ENCODE measurements at places on chromosomes 6 and 20.

- DNase-seq, result no peak
Measured at GRCh38 chr6:157430834-157431233, 49.8 kb downstream of the ZDHHC14 start.

DNA sequence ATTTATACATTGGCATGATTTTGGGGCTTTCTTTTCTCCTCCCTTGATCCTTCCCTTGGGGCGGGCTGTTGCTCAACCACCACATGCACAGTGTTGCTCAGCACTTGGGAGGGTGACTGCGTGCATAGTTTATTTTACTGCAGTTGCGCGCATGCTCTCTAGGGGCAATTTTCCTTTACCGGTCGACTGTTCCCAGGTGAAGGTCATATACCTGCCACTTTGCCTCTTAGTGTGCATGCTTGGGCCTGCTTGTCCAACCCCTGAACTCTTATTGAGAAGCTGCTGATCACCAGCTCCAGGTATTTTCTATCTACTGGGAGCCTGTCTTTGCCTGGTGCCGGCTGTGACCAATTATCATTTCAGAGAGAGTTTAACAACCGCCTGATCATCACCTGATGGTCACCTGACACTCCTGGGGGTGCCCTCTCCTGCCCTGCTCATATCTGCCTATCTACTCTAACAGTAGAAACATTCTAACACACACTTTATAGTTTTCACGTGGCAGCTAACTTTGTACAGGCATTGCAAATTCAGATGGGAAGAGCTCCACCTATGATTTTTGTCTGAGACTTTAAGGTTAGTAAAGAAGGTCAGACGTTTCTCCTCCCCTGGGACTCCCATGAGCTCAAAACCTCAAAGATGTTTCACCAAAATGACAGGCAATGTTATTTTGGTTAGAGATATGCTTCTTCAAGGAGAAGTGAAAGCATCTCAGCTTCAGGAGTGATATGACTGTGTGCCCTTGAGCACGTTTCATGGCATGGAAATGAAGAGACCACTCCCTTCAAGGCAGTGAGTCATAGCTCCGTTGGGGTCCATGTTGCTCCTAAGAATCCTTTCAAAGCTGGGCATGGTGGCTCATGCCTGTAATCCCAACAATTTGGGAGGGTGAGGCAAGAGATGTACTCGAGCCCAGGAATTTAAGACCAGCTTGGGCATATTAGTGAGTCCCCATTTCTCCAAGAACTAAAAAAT lies 227.5 kb upstream of the MYLIP start:
- no peak for DNase-seq

DNA sequence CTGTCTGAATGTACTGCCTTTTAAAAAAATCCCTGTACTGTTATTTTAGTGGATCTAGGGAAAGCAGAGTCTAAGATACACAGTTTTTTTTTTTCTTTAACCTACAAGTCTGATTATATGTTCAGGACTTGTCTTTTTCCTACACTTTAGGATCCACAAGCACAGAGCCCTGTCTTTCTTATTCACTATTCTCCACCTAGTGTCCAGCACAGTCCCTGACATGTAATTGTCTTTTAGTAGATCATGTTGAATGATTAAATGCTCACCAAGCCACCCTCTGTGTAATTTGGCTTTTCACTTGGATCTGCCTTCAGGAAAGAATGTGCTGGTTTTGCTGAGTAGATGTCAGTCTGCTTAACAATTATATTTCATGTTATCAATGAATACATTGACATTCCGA lies 35.8 kb upstream of the YWHAB start:
- DNase-seq, result no peak

- DNase-seq, result no peak
Measured at GRCh38 chr20:2822073-2822472, 5.9 kb downstream of the TMEM239 start.

- DNase-seq, result no peak
Measured at GRCh38 chr20:56202493-56203077, 45.9 kb upstream of the MC3R start.

GRCh38 chr6:118485601-118486550 lies 62.2 kb upstream of the PLN start:
- DNase-seq, result no peak

DNA sequence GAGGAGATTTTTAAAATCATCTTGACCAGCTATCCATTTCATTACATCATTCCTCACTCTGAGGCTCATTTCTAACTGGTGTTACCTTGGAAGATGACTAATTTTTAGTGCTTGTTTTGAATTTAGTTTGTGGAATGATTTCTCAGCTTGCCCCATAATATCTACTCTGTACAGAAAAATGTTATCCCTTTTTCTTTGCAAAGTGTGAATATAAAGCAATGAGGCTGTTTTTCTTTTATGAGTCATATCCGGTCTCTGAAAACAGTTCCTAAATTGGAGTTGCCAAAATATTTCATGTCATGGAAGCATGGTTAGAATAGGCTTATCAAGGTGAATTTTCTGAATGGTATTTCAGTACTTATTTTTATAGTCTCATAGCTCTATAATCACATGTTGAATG lies 43.8 kb downstream of the FUT9 start:
- DNase-seq, result no peak

DNA sequence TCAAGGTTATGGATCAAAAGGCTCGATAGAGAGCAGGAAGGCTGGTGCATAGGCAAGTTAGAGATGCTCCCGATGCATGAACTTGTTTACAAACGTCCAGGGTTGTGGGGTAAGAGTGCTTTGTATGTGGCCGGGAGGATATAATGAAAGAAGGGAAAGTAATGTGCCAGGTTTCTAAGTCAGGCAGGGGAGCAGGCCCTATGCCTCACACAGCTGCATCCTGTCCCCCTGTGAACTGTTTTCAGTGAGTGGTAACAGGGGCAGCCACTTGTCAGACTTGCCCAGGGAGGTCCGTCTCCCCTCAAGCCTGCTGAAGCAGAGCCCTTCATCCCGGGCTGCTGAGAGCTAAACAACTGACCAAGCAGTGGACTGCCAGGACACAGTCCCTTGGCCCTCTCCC lies 19.4 kb downstream of the KCNK5 start:
- DNase-seq, result no peak

- no peak for DNase-seq
Measured at GRCh38 chr6:132443206-132443605, 41.9 kb upstream of the MOXD1 start.

DNA sequence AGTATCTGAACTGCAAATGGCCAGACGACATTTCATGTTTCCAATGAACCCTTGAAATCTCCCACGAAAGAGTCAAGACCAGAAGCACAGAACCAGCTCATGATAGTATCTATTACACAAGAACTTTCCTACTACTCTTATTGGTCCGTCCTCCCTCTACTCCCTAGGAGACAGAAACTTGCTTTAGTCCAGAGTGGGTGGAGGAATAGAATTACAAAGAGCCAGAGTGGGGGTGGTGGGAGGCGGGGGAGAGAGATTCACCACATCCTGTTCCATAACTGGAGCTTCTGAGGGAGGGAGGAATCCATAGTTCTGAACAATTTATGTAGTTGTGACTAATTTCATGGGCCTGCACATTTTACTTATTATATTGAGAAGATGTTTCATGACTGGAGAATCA lies 18.5 kb upstream of the WFDC10A start:
- DNase-seq, result no peak

DNA sequence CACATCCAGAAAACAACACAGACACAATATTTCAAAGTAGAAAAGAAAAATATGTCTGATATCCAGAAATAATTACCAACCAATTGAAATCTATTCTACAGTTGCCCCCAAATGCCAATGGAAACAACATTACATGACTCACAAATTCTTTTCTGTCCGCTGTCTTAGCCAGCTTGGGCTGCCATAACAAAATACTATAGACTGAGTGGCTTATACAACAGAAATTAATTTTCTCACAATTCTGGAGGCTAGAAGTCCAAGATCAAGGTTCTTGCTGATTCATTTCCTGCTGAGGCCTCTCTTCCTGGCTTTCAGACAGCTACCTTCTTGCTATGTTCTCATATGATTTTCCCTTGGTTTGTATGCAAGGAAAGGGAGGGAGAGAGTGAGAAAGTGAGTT lies 698.1 kb downstream of the DHX35 start:
- no peak for DNase-seq

DNA sequence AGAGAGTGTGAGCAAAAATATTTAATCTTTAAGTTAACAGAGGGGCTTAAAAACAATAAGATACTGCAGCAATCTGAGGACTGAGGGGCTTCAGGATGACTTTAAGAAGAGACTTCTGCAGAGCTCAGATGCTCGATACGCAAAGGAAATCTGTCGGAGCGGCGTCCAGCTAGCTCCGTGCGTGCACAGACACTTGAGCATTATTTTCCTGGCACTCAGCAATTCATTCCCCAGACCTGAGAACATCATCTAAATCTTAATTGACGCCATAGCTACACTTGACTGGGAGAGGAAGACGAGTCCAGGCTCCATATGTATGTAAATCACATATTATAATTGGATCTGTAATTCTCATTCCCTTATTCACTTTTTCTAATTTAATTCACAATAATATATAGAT lies 228.2 kb downstream of the SOD2 start:
- no peak for DNase-seq

DNA sequence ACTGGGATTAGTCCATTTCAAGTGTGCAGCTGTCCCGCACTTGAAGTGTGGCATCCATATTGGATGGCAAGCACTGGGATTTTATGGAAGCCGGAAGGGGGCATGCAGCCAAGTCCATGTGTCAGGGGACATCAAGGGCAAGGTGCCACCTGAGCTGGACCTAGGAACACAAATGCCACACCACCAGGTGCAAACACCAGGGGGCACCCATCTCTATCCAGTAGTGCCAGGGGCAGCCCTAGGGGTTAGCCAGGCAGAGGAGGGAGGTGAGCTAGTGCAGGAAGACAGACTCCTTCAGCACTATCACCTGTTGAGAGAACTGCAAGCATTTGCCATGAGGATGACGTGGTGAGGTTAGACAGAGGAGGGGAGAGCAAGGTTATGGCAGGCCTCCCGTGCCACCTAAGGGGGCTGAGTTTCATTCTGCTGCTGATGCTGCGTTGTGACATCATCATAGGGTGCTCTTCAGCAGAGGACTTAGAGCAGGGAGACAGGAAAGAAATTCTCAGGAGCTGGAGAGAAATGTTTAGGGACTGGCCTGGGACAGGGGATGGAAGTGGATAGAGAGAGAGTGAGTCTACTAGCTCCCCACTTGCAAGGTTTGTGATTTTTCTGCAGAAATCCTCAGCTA lies 192.6 kb upstream of the SLC24A3 start:
- no peak for DNase-seq

DNA sequence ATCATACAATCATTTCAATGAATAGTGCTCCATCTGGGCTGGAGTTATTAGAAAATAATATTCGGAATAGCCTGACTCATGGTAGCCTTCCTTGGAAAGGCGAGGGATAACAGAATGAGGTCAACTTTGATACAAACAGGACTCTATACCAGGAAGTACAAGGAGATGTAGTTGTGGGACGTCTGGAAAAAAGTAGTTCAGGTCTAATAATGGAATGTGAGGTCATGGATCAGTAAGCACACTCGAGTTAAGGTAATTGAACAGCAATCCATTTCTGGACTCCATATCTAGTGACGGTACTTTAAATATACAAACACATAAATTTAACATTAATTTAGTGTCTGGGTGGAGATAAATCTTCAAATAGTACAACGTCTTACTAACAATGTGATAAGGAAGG lies 1204.0 kb upstream of the ADGRB3 start:
- no peak for DNase-seq

DNA sequence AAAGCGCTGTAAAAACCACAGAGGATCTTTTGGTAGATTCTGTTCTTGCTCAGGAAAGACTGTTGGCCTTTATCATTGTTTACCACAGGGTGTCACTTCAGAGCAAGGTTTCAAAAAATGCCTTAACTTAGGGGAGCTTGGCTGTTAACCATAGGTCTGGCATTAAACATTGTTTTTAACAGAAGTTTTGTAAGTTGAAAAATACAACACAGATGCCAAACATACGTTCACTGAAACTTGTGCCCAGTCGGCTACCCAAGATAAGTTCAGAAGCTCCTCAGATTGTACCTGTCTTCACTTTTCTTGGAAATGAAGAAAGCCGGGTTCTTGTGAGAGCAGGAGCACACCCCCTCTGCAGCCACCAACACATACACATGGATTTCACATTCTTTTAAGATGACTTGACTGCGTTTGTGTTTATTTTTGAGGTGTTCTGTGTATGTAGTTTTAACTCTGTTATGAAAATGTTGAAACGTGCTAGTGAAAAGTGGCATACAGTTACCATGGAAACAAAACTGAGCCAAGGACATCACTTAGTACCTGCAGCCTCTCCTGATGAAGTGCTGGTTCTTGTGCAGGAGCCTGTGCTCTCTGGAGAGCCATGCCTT lies 64.9 kb downstream of the SYCP2L start:
- DNase-seq, result no peak

DNA sequence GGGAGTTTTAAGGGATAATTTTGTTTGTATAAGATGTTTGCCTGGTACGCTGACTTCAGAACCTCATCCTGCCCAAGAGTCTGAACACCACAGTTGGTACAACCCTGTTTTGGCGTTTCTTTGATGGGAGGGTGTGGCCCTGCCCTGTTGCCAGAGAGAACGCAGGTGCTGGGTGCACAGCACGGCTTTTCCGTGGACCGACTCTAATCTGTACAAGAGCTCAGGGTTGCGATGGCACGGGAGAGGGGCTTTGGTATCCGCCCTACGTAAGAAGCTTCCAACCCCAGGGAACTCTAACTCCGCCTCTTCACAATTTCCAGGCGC lies 1.3 kb downstream of the CYP24A1 start:
- DNase-seq, result no peak

GRCh38 chr20:33897313-33897912 lies 86.3 kb downstream of the CHMP4B start:
- no peak for DNase-seq

DNA sequence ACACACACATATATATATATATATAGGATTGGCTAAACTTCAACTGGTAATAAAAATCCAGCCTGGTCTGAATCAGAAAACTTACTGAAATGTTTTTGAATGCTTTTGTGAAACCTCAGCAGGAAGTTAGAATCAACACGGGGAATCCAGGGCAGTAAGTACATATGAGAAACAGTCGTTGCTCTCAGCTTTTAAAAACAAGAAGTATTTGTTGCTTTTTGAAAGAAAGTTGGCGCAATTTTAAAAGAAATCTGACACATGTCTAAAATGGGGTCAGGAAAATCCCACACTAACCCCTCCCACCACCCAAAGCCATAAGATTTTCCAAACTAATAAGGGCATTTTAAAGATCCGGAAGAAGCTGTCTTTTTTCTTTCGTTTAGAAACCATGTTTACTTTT lies 11.5 kb upstream of the CCDC170 start:
- no peak for DNase-seq

DNA sequence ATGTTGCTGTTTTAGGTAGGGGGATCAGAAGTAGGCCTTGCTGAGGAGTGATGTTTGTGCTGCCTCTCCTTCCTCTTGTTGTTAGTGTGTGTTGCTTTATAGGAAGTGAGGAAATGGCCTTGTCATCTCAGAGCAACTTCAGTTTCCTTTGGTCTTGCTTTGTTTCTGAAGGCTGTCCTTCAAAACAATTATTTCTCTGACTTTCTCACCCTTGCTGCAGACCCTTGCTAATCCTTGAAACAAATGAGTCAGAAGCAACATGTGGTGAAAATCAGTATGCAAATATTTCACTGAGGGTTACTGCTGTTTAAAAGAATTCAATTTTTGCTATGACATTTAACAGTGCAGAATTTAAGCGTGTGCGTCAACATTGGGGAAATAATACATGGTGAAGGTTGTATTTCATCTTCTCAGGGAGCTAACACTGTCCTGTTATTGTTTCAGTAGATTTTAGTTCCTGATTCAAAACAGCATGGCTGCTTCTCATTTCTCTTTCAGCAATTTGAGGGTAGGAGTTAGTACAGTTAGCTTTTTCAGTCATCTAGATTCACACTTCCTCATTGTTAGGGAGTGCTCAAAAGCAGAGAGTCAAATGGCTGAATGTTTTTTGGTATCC lies 13.8 kb downstream of the RNF144B start:
- DNase-seq, result no peak

GRCh38 chr20:39009348-39009747 lies 47.2 kb downstream of the DHX35 start:
- DNase-seq, result no peak
